ENCODE measurements at places on chromosomes 5 and 9.

- DNase-seq, result no peak
Measured at GRCh38 chr9:114156657-114157421, 1.5 kb downstream of the COL27A1 start.

DNA sequence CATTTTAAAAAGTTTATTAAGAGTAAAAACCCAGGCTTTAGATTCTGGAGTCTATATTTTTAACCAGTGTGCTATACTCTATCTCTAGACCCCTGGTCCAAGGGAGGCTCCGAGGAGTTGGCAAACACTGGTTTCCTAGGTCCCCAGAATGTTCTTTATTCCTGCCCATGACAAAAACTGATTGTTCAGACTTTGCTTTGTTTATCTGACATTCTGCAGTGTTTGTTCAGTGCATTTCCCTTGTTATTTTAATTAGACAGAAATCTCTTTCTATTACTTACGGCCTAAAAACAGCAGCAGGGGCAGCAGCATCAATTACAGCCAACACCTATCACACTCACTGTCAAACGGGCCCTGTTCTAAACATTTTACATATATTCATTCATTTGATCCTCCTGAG, 2011.6 kb upstream of the WWC1 start:
- DNase-seq, result no peak

GRCh38 chr5:65066387-65067146, 297.8 kb downstream of the CWC27 start:
- no peak for DNase-seq

DNA sequence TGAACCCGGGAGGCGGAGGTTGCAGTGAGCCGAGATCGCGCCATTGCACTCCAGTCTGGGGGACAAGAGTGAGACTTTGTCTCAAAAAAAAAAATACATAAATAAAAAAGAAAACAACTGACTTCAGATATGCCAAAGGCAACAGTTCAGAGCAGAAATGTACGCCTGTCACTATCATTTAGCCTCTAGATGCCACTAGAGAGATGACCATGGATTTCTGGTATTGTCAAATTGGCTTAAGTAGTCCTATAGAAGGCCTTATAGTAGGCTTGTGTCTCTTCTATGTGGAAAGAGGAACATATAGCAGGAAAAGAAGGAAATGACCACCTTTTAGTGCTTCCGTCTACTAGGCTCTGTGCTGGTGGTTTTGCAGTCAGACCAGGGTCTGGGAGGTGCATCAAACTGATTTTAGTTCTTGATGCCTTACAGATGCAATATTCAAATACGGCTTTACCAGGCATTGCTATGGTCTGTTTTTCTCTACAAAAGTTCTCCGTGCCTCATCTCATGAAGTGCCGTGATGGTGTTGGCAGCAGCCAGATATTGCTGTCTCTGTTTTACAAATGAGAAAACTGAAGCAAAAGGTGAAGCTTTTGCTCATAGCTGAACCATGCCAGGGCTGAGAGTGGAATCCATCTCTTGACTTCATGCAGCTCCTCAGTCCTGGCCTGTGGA, 17.2 kb downstream of the AGXT2 start:
- DNase-seq, result no peak

- DNase-seq, result no peak
Measured at GRCh38 chr9:86838519-86839497, 108.5 kb downstream of the GAS1 start.

- DNase-seq, result no peak
Measured at GRCh38 chr5:35884191-35884769, 27.6 kb downstream of the IL7R start.

DNA sequence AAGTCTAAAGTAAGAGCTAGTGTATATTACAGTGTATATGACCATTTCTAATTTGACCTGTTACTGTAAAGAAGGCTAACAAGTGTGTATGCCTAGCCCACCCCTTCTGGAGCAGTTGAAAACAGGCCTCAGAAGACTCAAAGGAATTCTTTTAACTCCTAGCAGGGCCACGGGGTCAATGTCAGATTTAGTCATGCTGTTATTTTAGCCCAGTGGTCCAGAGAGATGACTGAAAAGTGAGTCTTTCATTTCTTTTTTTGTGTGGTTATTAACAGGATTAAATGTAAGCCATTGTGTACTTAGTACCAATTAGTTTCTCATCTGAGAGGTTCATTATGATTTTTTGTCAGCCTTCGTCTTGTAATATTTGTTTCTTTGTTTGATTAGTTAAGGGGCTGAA, 24.4 kb downstream of the ZCCHC7 start:
- no peak for DNase-seq

DNA sequence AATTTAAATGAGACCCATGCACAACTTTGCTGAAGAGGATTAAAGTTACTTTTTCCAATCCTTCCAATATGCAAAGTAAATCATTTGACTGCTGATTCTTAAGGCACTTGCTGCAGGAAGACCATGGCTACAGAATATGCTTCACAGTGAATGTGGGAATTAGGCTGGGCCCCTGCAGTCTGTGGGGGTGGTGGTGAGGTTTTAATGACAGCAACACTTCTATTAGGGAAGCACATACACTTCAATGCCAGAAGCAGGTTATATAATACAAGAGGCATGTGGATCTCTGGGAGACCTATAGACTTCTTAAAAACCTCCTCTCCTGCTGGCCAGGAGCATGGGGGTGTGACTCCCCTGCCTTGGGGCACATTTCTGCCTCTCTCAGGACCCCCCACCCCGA, 124.5 kb upstream of the KLF9 start:
- no peak for DNase-seq

DNA sequence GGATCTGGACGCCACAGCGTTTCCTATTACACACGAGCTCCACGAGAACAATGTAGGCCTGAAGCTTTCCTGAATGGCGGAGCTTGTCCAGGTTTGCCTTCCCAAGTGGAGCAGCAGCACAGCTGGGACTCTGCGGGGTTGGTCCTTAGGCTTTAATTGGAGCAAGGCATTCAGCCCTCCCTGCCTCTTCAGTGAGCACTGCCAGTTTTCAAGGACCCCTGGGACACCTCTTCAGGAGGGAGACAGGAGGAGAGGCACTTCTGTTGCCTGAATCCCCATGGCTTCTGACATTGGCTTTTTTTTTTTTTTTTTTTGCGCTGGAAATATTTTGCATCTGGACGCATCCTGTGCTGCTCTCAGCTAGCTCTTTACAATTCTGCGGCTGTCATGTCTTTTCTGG, 179.4 kb downstream of the SEMA6A start:
- DNase-seq, result no peak

DNA sequence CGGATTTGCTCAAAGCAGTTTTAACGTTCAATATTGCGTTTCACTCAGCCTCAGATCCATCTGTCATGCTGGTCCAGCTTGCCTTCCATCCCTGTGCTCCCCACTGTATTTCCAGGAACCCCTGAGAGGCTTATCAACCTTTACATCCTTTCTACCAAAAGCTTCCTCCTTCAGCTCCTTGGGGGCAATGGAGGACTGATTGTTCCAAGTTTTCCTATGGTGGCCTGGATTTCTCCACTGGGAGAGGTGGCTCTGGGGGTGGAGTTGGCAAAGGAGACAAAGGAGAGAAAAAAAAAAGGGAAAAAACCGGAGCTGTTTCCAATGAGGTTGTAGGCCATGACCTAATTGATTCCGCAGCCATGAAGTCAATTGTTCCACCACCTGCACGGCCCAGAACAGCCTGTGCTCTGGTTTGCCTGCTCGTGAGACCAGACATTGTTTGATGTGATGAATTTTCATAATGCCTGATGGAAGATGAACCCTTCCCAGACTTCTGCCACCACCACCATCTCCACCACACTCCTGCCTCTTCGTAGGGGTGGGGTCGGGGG, 54.1 kb downstream of the ABLIM3 start:
- DNase-seq, result no peak

GRCh38 chr5:137147346-137147745, 351.8 kb downstream of the SPOCK1 start:
- DNase-seq, result no peak

DNA sequence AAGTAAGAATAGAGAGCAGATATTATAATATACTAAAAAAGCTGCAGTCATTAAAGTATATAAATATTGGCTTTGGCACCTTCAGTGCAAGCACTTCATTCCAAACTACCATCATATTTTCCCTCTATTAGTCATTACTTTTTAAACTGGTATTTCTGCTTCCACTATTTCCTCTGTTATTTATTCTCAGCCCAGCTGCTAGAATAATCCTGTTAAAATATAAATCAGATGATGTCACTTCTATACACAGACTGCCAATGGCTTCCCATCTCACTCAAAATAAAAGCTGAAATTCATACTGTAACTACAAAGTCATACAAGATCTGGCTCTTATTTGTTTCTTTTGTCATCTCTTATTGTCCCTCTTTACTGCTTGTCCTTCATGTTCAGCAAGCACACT, 432.9 kb downstream of the TLE4 start:
- no peak for DNase-seq

DNA sequence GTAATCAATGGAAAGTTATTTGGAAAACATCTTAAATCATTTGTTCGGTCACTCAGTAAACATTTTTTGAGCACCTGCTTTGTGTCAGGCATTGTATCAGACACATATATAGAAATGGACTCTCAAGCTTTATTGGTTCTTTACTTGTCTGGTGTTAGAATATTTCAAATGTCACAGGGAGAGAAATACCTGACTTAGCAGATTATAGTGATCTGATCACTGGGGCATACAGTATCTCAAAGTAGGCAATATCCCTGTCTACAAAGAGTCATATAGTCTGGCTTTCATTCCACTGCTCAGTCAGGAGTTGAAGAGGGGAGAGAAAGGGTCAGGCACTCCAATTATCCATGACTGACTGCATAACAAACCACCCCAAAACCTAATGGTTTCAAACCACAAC, 30.2 kb downstream of the ENTREP1 start:
- no peak for DNase-seq

DNA sequence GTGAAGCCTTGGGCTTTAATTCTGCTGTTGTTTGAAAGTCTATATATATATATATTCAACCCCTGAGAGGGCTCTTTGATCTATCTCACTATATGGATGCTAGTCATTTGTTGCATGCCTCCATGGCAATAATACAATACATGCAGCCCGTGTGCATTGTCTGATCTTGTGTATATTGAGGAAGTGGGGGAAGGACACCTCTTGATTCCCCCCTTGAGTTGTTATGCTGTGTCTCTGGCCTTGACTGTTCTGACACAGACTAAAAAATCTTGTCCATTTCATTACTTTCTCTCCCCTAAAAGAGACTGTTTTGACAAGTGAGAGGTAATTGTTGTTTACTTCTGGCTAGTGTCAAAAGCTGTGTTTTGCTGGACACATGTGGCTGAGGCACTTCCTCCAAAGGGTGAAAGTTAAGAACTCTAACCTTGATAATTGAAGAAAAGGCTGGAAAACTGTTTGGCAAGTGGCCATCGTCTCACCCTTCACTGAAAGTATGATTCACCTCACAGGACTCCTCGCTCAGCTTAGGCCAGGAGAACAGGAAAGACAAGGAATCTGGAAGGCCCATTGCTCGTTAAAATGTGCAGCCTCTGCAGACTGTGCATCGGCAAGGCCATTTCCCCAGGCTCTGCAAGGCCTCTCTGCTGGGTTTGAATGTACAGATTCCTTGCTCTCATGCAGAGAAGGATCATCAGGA, 304.0 kb downstream of the PRELID2 start:
- no peak for DNase-seq

DNA sequence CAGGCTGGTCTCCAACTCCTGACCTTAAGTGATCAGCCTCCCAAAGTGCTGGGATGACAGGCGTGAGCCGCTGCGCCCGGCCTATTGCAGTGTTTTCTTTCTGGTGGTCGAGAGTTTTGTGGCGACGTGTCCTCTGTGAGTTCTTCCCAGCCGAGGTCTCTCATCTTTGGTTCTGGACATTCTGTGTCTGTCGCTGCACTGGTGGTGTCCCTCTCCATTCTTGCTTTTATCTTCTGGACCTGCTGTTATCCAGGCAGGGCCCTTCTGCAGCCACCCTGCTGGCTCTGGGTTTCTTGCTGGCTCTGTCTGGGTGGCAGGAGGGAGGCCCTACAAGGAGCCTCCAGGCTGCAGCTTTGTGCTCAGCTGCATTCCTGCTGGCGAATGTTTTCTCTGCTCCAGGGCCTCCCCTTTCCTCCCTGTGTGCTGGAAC, 49.1 kb upstream of the EXOC3 start:
- no peak for DNase-seq

DNA sequence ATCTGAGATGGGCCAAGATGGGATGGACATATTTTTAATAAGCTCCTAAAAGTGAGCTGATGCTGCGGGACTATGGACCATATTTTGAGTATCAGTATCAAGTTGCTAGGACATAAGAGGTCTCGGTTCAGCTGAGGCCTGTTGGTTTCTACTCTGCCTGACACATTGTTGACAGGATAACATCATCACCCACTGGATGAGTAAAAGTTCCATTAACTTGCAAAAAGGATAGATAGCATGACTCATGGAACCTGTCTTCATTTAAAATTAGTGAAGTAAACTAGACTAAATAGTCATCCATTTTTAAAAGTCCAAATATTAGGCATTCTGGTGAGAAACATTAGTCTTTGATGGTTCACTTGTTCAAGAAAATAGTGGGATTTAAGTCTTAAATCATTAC, 33.3 kb downstream of the PARP8 start:
- DNase-seq, result no peak

- DNase-seq, result no peak
Measured at GRCh38 chr5:112869948-112870347, 8.9 kb downstream of the SRP19 start.

DNA sequence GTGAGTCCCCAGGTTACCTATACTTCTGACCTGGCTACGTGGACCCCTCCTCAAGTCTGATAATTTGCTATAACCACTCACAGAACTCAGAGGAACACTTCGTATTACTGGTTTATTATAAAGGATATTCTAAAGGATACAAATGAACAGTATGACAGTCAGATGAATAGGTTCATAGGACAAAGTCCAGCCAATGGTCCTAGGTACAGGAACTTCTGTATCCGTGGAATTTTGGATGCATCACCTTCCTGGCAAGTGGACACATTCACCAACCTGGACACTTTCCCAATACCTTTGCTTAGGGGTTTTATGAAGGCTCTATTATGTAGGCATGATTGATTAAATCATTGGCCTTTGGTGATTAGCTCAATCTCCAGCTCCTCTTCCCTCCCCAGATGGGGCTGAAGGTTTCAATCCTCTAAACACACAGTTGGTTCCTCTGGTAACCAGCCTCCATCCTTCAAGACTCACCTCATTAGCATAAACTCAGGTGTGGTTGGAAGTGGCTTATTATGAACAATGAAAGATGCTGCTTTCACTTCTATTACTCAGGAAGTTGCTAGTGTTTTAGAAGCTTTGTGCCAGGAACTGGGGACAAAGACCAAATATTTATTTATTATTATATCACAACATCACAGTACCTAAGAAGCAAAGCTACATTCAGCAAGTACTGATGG, 149.6 kb upstream of the ELL2 start:
- no peak for DNase-seq

GRCh38 chr5:33457126-33457525, 16.4 kb downstream of the TARS1 start:
- no peak for DNase-seq

GRCh38 chr5:74632947-74633356, 7.6 kb downstream of the ENC1 start:
- no peak for DNase-seq

GRCh38 chr5:2277886-2278285, 395.2 kb upstream of the IRX4 start:
- no peak for DNase-seq

- peak; percentile 33 for DNase-seq
Measured at GRCh38 chr9:74951725-74952151, 974 bp downstream of the C9orf40 start.

Measured in activated effector memory CD4-positive, alpha-beta T cell treated with Interleukin-2 at 50 U/mL for 16 hours (primary cell).